ENCODE measurements at places on chromosomes 4 and X. TPM values are rescaled to one million over a fixed set of nuclear protein-coding genes. Genes with fewer than 3 reads are reported as not detected.

DNA sequence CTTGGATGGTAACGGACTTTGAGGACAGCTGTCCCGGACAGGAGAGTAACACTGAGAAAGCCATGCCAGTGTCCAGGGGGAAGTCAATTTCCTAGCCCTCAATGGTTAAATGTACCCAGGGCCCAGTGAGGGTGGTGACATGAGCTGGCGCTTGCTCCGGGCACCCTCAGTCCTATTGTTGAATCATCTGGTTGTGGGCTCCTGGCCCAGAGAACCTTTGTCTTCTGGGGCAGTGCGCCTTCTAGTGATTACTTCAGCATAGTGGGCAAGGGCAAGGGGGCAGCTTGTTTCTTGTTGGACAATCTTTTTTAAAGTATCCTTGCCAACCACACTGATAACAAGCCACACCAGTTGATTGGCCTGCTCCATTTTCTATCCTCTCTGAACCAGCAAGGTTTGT is 30.9 kb upstream of the TRPC5 start:
- no peak for DNase-seq

GRCh38 chrX:123740536-123740935 is 7.7 kb upstream of the THOC2 start:
- no peak for DNase-seq

GRCh38 chr4:111596491-111596890 is 548.8 kb upstream of the FAM241A start:
- DNase-seq, result no peak

NLGN3 gene
- total RNA-seq, result 0.24 TPM

GRCh38 chr4:125319311-125319710 is 4.6 kb downstream of the FAT4 start:
- DNase-seq, result no peak

HSFX4 gene
- total RNA-seq, result not detected

MAGEE2 gene
- not detected for total RNA-seq

GRCh38 chr4:163556177-163556576 is 61.7 kb downstream of the TMA16 start:
- peak; percentile 30 for DNase-seq

DNA sequence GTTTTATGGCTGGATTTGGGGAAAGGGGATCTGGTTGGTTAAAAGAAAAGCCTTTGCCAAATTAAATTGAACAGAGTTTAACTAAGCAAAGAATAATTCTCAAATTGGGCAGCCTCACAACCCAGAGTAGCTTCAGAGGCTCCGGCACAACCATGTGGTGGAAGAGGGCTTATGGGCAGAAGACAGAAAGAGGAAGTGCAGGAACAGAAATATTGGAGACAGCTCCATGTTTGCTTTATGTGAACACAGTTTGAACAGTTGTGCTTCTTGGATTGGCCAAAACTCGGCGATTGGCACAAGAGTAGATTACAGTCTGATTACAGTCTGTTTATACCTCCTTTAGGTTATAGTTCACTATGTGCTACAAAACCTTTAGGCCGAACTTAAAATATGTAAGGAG is 562.7 kb downstream of the TRIML1 start:
- DNase-seq, result no peak

Data from SK-MEL-5 (cell line).